Stimulated activated CD4-positive, alpha-beta T cell treated with anti-CD3 and anti-CD28 coated beads, TNF-alpha, amount 100 ng/mL, for 4 hours (primary cell): ENCODE measurements at places on chromosomes 3 and 15.

- no peak for DNase-seq
These were observed 47.2 kb upstream of the SMAD6 start for GRCh38 chr15:66654739-66655375.

DNA sequence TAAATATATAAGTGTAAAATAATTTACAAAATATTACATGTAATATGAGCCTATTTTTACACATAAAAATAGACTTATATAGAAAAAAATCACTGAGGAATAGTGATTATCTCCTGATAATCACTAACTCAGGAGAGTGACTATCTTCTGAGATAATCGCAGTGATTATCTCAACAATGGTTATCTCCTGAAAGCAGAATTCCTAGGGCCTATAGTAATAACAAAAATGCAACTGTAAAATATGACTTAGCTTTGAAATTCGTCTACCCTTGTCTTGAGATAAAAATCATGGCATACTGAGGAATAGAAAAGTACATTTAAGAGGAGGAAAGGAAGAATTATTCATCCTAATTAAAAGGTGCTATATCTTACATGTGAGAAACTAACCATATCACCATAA lies 117.0 kb upstream of the ASB14 start:
- no peak for DNase-seq

GRCh38 chr3:156553705-156554356 lies 1.1 kb downstream of the SSR3 start:
- no peak for DNase-seq

DNA sequence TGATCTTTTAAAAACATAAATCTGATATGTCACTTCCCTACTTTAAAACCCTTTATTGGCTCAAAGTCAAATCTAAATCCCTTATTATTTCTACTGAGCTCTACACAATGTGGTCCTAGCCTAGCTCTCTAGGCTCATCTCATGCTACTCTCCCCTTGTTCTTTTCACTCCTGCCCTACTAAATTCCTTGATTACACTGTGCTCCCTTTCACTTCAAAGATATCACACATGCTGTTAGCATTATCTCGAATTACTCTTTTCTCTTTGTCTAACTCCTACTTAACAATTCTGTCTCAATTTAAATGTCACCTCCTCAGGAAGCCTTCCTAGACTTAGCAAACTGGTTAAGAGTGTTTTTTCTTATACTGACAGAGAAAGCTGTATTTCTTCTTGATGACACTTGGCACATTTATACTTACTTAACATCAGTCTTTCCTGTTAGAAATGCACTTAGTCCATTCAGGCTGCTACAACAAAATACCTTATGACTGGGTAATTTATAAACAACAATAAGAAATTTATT lies 102.0 kb downstream of the SCAPER start:
- DNase-seq: no peak

DNA sequence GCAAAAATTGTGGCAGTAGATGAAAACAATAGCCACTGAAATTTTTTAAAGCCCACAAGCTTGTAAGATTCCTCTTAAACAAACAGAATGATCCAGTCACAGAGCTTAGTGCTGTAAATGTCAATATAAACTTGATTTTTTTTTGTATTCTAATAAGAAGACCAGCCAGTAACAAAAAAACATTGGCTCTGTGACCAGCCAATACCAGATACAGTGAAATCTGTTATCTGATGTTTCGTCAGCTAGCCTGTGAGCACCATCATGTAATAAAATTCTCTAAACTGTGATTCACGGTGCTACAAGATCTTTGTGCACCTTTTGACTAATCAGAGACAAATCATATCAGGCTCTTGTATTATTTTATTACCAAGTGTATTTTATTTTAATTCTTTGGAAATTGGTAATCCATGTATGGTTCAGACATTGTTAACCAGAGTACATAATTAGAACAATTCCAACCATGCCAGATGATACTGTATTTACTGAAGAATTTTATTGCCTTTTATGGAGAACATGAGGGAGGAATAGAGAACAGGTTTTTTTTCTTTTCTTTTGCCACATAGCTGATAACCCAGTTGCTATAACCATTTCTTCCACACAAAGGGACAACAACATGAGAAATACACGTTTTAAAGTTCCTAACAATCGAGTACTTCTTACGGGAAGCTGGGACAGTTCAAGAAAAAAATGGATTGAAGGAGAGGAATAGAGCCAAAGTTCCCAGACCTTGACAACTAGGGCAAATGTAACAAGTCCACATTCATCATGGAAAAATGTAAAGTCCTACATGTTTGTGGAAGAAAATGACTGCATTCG lies 71.9 kb downstream of the FILIP1L start:
- DNase-seq: no peak

- no peak for DNase-seq
These were observed 25.1 kb upstream of the RPL29 start for GRCh38 chr3:52020796-52021195.

DNA sequence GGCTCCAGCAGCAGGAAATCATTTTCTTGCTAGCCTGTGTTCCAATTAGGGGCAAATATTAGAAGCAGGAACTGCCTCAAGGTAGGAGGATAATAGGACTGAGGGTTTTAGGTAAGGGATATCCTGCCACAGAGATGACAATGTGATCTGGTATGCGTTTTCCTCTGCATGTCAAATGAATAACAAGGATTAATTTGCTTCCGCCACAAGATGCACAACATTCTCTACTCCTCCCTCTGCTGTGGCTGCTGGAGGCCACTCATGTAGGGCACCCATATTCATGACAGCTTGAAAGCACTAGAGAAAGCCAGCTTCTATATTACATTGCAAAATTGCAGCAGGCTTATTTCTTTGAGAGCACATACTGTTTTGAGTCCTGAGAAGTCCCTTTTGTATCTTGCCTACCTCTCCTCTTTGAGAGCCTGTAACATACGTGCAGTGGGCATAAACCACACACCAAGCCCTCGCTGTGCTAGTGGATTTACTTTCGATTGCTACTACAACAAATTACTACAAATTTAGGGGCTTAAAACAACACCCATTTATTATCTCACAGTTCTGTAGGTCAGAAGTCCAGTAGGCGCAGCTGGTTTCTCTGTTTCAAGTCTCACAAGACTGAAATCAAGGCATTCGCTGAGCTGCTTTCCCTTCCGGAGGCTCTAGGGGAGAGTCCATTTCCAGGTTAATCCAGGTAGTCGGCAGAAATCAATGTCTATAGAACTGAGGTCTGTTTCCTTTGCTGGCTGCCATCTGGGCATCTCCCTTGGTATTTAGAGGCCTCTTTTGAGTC lies 5.9 kb upstream of the CD47 start:
- no peak for DNase-seq

GRCh38 chr15:93124126-93124525 lies 35.1 kb upstream of the RGMA start:
- no peak for DNase-seq
